ENCODE measurements at places on chromosomes 6 and 20.

DNA sequence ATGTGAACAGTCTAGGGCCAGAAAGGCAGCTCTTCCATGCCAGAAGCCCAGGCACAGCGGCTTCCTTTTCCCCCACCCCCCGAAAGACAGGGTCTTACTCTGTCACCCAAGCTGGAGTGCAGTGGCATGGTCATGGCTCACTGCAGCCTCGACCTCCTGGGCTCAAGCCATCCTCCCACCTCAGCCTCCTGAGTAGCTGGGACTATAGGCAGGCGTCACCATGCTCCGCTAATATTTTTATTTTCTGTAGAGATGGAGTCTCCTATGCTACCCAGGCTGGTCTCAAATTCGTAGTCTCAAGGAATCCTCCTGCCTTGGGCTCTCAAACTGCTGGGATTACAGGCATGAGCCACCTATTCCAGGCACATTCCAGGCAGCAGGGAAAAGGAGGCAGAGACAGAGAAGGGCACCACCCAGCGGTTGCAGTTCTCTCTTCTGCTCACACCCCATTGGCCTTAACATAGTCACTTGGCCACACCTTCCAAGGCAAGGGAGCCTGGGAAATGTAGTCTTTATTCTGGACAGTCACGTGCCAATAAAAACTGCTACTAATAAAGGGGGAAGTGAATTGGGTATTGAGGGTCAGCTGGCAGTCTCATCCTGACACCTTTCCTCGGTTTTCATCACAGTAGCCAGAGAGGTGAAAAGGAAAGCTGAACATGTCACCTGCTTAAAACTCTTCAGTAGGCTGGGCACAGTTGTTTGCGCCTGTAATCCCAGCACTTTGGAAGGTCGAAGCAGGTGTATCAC is 205.9 kb downstream of the ZMYND8 start:
- DNase-seq = peak; percentile 45

- no peak for DNase-seq
Observed at GRCh38 chr20:53296025-53296424, 297.6 kb downstream of the ZNF217 start.

- no peak for DNase-seq
Observed at GRCh38 chr6:163866192-163866591, 451.7 kb downstream of the QKI start.

- DNase-seq = no peak
Observed at GRCh38 chr6:134303891-134304290, 14.0 kb downstream of the SGK1 start.

GRCh38 chr6:127547904-127548649 is 28.9 kb upstream of the C6orf58 start:
- no peak for DNase-seq

DNA sequence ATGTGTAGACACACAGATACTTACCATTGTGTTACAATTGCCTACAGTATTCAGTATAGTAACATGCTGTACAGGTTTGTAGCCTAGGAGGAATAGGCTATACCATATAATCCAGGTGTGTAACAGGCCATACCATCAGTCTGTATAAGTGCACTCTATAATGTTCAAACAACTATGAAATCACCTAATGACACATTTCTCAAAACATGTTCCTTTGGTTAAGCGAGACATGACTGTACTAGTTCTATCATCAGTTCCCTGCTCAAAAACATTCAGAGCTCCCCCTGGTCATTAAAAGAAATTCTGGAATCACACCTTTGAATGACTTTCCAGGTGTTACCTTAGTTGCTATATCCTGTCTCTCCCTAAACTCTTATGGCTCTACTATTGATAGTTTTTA is 70.4 kb upstream of the SLC2A12 start:
- DNase-seq = no peak

DNA sequence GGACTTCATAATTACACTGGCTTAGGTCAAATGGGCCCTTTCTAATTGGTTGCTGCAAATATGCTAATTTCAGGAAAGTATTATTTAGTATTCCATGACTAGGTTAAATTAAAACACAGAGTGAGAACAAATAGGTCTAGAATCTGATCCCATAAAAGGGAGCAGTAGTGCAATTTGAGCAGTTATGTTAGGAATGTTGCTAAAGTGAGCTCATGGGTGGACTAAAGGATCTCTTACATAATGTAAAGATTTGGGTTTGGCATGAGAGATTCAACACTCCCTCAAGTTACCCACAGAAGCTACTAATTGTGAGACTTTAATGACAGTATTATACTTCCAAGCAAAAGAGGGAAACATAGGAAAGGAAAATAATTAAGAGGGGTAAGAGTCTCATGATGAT is 109.1 kb downstream of the C6orf58 start:
- DNase-seq = no peak

- no peak for DNase-seq
Observed at GRCh38 chr6:47094241-47094925, 52.3 kb upstream of the ADGRF1 start.

- no peak for DNase-seq
Observed at GRCh38 chr20:34815636-34816035, 9.8 kb downstream of the NCOA6 start.

DNA sequence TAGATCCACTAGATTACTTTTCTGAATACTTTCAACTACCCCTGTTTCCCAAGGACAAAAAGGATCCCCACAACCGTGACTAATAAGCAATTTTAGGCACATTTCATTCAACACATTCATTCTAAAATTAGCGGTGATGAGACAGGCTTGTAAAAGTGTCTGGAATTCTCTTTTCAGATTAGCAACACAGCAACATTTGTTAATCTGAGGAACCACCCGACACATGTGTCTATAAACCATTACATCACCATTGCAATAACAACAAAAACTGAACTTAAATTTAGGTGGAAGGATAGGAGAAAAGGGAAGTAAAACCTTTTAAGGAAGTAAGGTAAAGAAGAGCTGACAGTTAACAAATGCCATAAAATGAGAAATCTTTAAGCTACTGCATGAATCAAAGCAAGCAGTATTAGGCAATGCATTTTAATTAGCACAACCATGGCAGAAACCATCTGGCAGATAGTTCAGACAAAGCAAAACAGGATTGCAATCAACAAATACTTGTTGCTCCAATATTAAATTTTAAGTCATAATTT is 49.1 kb downstream of the MAP3K7 start:
- DNase-seq = no peak

DNA sequence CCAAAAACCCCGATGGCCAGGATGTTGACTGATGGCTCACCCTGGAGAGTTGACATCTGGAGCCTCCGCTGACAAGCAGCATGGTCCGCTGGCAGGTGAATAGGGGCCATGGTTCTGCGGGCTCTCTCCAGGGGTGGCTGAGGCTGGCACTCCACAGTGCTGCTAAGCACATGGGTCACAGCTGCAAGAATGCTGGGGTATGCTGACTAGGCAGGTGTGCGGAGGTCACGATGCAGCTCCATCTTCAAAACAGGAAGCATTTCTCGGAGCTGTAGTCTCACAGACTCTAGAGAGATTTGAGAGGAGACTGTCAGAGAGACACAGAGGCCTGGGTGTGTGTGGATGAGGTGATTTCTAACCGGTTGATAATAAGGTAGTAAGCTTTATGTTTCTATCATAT is 341.6 kb downstream of the NRN1 start:
- no peak for DNase-seq

GRCh38 chr20:57308451-57309271 is 20.9 kb upstream of the SPO11 start:
- no peak for DNase-seq

DNA sequence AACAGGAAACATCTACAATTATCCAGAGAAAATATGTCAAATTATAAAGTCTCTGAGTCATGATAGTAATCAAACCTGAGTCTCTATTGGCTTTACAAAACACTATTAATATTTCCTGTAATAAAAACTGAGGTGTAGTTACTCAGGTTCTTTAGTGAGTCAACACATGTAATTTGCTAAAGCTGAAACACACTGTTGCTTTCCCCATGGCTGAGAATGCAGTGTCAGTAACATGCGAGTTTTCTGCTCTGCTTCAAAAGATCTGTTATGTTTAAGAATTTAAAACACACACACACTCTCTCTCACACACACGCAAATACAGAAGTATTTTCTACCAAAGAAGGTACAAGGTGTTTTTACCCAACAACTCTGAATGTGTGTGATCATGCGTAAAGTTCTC is 38.6 kb downstream of the ATXN1 start:
- DNase-seq = no peak

GRCh38 chr6:25590986-25591385 is 61.0 kb upstream of the SCGN start:
- DNase-seq = peak; percentile 61

DNA sequence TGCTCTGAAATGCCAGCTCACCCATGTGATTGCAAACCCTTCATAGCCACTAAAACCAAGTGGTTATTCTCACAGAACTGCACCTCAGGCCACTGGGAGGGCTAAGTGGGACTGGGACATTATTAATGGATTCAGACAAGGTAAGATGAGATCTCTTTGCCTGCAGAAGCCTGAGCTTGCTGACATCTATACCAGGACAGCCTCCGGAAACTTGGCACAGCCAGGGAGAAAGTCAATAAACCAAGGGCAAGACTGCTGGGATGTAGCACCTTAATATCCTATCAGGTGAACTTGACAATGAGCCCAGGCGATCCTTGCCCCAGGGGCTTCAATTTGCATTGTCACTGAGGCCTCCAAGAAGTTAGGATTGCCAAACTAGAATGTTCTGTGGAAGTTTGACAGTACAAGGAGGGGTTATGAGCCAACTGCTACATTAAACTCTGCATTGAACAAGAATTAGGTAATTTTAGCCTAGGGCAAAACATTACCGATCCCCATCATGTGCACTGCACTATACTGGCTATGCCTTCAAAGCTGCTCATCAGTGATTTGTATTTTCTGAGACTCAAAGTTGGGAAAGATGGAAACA is 60.1 kb upstream of the RALGAPA2 start:
- no peak for DNase-seq

GRCh38 chr6:23006656-23007055 is 437.3 kb downstream of the HDGFL1 start:
- DNase-seq = no peak

DNA sequence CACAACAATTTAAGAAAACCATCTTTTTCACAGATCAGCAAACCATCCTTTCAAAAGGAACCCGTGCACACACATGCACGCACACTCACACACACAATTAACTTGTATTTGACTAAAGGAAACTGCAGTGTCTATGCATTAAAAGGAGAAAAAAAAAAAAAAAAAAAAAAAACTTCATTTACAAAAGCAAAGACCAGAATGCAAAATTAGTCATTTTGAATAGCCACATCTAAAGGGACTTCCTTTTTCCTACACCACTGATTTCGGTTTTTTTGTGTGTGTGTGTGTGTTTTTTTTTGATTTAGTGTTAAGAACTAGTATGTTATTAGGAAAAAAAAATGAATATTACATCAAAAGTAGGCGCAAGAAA is 6.3 kb downstream of the ZMYND8 start:
- no peak for DNase-seq

GRCh38 chr20:13232999-13233398 is 11.9 kb downstream of the ISM1 start:
- no peak for DNase-seq

GRCh38 chr20:19026121-19026878 is 186.1 kb upstream of the SLC24A3 start:
- DNase-seq = no peak

- DNase-seq = no peak
Observed at GRCh38 chr6:78489874-78490273, 377.5 kb upstream of the IRAK1BP1 start.

DNA sequence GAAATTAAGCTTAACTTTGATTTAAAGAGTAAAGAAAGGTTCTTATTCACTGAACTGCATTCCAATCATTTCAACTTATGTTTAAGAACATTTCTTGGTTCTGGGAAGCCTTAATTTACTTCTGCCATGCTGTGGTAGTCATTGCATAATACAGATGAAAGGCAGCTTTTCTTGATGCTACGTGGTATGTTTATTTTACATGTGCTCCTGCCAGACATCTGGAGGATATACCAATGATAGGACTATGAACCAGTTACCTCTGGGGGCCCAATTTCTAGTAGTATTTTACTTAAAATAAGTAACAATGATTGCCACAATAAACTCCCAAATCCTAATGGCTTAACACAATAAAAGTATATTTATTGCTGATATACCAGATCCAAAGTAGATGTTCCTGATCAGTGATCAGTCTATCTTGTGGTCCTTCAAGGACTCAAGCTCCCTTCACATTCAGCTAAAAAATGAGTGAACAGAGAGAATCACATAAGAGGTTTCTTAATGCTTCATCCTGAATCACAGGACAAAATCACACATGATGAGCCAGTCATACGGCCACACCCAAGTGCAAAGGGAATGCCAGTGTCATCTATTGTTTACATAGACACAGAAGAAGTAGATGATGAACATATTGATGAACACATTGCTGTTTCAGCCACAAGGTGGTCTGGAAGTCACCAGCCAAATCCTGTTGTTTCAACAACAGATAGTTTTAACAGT is 56.5 kb upstream of the CCN2 start:
- no peak for DNase-seq

DNA sequence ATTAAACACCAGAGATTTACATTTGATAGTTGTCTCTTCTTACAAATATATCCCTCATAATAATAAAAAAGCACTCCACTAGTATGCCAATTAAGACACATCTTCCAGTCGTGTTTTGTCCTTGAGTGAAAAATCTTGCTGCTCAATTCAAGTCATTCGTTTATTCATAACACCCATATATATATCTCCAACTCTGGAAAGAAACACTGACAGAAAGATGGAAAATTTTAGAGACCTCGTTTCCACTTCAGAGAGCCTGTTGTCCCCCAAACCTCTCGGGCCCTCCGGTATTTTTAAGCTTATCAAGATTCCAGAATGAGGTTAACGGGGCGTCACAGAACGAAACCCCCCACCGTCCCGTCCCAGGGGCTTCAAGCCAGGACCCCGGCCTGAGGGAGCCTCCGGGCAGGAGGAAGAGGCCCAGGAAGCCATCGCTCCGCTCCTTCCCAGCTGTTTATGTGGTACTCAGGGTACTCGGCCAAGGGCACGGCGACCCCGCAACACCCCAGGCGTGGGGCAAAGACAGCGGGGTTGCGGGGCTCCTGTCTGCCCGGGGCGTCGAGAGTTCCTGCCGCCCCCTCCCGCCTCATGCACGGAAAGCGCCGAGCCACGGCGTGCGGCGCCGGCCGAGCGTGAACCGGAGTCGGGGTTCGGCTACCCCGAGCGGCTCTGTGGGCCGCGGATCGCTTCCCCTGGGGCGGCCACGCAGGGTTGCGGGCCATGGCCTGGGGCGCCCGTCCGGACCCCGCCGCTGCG is 623 bp upstream of the SNX9 start:
- no peak for DNase-seq

DNA sequence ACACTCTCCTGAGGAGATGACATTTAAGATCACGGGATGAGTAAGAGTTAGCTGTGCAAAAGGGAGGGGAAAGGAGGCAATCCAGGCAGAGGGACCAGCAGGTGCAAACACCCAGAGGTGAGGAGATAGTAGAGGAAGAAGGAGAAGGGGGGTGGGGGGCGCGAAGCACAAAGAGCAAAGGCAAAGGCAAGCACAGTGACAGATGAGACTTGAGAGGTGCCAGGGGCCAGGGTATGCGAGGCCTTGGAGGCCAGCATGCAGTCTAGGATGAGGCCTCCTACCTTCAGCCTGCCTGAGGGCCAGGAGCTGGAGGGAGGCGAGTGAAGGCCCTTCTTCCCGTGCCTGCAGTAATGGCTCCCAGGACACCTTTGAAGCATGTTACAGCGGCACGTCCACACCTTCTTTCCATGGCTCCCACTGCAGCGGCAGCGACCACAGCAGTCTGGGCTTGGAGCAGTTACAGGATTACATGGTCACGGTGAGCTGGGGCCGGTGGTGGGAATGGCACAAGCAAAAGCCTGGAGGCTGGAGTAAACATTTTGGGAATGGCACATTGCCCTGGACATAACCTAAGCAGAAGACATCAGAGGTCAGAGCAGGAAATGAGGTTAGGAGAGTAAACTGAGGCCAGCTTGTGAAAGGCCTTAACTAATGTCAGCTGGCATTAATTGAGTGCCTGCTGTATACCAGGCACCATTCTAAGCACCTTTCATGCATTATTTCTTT is 18.6 kb downstream of the CCM2L start:
- DNase-seq = no peak

Measured in NCI-H1092 (cell line).